Activated naive CD4-positive, alpha-beta T cell (primary cell): ENCODE measurements at places on chromosomes 3 and 15.

GRCh38 chr15:28932361-28932760 lies 46.6 kb downstream of the APBA2 start:
- no peak for DNase-seq

DNA sequence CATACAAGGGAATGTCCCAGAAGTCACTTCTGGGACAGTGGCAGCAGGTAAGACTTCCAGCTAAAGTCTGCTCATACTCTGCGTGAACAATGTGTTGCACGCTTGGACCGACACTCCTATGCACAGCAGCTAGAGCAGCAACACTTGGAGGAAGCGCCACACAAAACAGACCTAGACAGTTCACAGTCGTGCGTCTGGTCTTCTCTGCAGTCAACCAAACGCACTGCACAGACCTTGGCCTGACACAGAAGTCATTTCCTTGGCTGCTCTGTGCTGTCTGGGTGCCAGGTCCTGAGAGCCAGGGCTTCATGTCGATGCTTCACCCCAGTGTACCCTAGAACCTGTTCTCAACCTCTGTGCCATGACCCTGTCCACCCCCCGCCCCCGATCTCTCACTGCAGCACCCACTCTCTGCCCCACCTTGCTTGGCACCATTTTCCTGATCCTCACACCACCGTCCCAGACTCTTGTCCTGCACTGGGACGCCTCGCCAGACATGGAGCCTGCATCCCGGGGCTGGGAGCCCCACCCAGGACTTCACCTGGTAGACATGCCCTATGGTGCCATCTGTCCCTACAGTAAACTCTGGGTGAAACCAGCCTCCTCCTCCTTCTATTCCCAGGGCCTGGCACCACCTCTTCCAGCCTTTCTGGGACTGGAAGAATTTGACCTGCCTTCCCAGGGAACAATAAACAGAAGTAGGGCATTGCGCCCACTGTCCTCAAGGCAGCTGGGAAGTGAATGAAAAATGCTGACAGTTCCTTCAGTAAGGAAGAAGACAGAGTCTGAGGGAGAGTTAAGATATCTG lies 3.1 kb downstream of the ATP10A start:
- peak; percentile 51 for DNase-seq

DNA sequence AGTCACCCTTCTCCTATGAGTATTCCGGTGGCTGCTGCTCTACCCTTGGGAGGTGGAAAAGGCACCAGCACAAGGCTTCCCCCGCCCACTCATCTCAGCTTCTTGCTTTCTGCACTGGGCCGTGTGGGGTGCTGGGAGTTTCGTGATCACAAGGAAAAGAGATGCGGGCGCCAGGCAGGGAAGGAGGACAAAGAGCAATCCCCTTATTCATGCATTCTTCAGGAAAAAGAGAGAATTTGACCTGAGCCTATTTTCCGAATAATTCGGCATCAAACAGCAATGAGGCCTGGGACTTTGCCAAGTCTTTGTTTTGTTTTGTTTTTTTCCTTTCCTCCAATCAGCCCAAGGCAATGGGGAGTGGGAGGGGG lies 102.2 kb upstream of the LPP start:
- DNase-seq: no peak

DNA sequence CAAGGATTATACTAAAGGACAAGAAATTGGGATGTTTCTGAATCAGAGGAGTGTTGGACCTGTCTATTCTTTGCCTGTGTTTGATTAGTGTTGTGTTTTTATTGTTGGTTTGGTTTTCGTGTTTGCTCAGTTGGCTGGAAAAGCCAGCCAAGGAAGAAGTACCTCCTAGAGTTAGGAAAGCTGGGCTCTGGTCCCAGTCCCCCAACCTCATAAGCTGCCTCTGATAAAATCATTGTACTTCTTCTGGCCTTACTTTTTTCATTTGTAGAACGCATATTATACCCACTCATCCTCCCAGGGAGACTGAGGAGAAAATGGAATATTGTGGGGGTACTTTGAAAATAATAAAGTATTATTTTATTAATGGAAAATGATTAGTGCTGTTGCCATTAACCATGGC lies 177.4 kb upstream of the TRIM42 start:
- DNase-seq: no peak

GRCh38 chr15:72169236-72169920 lies 28.2 kb downstream of the GRAMD2A start:
- DNase-seq: no peak

DNA sequence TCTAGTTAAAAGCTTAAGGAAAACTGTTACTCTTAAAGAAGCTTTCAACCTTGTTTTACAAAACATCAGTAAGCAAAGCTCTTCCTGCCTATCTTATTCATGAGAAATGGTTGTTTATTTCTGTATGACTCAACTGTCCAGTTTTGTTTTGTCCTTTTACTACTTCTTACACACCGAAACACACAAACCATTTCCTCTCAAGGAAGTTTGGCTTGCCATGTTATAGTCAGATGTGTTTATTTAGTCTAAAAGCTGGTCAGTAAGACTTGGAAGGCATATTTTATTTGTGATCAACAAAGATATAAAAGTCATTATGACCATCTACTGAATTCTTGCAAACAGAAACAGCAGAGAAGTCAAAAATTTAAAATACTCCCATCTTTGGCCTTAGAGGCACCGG lies 53.2 kb upstream of the RBSN start:
- DNase-seq: no peak

DNA sequence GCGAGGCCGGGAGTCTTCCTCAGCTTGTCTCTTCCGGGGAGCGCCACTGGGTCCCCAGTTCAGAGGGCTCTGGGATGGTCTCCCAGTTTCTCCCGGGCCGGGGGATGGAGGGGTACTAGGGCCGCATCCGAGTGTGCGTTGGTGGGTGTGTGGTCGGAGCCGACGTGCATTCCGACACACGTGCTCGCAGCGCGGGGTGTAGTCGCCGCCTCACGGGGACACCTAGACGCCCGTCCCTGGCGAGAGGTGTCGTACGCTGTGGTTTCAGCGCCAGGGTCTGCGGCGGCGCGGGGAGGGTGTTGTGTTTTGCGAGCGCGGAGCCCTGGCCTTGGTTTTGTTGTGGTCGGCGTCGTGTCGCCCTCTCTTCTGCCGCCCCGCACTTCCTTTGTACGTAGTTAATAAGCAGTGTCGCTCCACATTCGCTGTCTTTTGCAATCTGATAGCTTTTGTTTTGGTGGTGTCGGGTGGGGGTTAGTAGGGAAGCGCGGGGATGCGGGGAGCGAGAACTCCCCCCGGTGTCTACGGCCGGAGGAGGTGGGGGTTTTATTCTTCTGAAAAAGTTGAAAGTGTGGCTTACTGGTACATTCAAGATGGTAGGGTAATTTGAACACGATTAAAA lies 2.2 kb downstream of the IGF1R start:
- DNase-seq: peak; percentile 41

- no peak for DNase-seq
Observed at GRCh38 chr15:61115241-61115640, 113.9 kb downstream of the RORA start.

GRCh38 chr3:143901105-143901504 lies 52.8 kb upstream of the SLC9A9 start:
- DNase-seq: no peak

DNA sequence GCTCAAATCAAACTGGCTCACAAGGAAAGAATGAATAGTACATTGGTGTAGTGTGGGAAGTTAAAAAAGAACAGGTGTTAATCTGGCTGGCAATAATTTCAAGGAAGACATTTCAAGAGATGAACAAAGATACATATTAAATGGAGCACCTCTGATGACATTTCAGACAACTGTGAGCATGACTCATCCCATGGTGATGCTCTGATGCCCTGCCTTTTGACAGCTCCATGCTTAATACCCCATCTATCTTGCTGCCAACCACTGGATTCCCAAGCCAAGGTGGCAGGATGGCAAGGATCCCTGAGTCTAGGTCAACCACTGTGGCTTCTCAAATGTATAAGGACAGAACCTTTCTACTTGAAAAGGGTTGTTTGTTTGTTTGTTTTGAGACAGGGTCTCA lies 29.3 kb downstream of the LRRC2 start:
- DNase-seq: no peak

- DNase-seq: no peak
Observed at GRCh38 chr3:196985298-196985697, 16.7 kb upstream of the PIGZ start.

GRCh38 chr3:70952033-70952747 lies 631.3 kb downstream of the FOXP1 start:
- no peak for DNase-seq

DNA sequence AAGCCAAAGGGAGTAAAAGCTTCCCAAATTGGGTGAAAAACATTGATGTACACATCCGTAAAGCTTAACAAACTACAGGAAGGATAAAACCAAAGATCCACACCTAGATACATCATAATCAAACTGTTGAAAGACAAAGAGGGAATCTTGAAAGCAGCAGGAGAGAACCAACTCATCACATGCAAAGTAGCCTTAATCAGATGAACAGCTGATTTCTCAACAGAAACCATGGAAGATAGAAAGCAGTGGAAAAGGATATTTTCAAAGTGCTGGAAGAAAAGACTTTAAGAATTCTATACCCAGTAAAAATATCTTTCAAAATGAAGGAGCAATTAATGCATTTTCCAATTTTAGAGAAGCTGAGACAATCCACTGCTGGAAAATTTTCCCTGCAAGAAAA lies 36.8 kb downstream of the CHRNA7 start:
- DNase-seq: no peak

- no peak for DNase-seq
Observed at GRCh38 chr15:76868740-76869139, 36.4 kb downstream of the SCAPER start.

GRCh38 chr3:141979050-141979671 lies 102.7 kb downstream of the ATP1B3 start:
- DNase-seq: no peak

GRCh38 chr3:62405566-62405965 lies 32.2 kb upstream of the FEZF2 start:
- no peak for DNase-seq

DNA sequence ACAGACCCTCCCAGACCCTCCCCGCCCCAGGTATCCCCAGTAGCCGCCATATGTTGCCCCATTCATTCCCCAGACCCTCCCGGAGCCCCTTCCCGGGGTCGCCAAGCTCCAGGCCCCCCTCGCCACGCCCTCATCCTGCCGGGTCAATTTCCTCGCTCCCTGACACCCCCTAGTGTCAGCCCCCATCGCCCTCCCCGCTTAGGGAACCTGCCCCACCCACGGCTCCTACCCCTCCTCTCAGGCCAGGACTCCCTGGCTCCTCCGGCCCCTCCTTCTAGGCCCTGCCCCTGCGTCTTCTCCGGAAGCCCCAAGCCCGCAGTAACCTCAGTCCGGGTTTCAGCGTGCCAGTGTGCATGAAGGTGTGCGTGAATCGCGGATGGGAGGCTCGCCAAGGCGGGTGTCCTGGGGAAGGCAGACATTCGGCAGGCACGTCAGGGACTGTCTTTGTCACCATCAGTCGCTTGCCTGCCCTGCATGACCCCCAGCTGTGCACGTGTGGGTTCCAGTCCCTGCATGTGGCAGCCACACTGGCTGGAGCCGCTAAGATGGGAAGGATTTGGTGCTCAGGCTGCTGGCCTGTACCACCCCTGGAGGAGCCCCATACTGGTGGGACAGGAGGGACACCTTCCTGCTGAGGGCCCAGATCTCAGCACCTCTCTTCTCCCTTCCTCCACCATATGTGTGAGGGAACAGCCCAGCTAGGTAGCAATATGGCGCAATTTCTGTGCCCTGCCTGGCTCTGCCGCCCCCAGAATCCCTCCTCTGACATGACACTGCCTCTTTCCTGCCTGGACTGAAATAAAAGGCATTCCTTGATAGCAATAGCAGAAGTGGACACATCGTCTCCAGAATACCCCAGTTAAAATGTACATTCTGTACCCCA lies 693 bp downstream of the DISP2 start:
- no peak for DNase-seq

DNA sequence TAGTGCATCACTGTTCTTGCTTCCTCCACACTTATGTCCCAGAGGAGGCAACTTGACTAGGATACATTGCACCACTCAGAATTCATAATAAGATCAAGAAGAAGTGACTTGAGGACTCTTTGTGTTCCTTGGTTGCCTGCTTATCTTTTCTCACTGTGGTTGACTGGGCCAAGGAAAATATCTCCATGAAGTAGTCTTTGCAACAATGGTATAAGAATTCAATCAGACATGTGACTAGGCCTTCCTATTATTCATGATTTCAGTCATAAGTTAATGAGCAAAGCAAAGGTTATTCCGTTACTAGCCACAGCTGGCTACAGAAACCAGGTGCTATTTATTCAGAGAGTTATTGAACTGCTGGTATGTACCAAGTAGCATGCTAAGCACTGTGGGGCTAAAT lies 359.3 kb downstream of the RORA start:
- DNase-seq: no peak

- no peak for DNase-seq
Observed at GRCh38 chr15:64476550-64476949, 16.2 kb downstream of the ZNF609 start.

- DNase-seq: no peak
Observed at GRCh38 chr3:9715136-9715535, 11.5 kb downstream of the CPNE9 start.

- DNase-seq: no peak
Observed at GRCh38 chr15:38253351-38253781, 730 bp downstream of the SPRED1 start.

GRCh38 chr3:172317984-172318383 lies 130.3 kb downstream of the GHSR start:
- no peak for DNase-seq

DNA sequence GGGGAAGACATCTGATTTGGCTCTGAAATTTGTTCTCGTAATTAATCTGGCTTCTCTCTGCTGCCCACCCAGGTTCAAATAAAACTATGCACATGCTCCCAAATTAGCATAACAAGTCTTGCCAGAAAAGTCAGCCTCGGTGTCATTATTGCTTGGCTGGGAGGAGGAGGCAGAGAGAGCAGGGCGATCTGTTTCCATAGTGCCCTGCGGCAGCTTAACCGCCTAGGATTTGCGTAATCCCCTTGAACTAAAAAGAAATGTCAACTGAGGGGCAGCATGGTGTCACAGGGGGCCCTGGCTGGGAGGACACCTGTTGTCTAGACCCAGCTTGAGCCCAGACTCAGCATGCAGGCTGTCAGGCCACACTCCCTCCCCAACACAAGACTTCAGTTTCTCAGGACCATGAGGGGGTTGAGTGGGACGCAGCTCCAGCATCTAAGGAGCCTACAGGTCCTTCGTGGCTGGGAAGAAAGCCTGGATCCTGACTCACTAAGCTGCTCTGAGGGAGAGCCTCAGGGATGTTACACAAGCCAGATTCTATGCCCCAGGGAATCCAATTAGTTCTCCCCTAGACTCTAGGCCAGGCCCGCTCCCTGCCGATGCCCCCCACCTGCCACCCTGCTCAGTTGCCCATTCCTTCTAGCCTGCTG lies 17.3 kb downstream of the MRPS11 start:
- no peak for DNase-seq

DNA sequence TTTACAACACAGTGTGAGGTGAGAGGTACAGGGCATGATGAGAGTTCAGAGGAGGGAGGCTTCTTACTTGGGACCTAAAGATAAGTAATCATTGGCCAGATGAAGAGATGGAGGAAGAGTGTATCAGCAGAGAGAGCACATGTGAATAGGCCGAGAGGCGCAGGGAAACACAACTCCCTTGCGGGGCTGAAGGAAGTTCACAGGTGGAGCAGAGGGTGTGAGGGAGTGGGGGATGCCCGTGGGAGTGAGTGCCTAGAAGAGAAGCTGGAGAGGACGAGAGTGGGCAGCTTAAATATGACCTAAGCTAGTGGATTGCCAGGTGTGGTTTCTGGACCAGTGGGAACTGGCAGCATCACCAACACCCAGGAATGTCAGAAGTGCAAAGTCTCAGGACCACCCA lies 98.2 kb upstream of the TBC1D5 start:
- DNase-seq: no peak
